Astrocyte of the spinal cord (primary cell): ENCODE measurements at places on chromosomes 12 and 14.

GRCh38 chr12:84507956-84508850 is 404.4 kb downstream of the SLC6A15 start:
- peak; percentile 80 for DNase-seq

DNA sequence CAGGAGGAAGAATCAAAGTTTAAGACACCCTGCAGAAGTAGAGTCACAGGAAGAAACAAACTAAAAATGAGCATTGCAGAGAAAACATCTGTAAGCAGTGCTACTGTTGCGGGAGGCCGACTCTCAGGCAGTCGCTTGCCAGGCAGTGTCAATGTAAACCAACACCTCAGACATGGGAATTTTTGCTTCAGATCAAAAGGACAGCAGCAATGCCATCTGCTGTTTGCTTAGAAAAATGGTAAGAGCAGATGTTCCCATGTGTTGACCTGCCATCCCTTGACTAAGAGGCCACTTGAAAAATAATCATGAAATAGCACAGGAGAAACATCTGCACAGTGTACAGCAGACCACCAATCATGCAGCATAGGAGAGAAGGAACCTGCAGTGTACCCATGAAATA is 196.6 kb downstream of the SLC25A21 start:
- no peak for DNase-seq

DNA sequence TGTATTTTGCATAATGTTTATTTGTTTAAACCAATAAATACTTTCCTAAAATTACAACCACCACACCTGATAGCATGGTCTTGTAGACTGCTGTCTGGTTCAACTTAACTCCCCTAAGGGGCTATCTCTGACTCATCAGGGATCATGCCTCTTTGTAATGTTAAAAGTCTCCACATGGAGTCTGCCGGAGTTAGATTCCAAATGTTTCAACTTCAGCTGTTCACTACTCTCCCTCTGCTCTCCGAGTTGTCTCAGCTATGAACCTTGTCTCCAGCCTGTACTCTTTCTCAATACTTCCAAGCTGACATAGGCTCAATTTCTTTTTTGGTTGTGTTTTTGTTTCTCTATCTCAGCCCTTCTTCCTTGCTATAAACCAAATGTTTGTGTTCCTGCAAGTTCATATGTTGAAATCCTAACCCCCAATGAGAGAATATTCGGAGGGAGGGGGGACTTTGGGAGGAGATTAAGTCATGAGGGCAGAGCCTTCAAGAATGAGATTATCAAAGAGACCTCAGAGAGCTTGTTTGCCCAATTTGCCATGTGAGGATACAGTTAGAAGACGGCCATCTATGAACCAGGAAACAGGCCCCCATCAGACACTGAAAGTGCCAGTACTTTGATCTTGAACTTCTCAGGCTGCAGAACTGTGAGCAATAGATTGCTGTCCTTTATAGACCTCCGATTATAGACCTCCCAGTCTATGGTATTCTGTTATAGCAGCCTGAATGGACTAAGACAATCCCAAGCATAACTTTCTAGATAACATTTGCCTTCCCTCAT is 858.2 kb downstream of the VRK1 start:
- no peak for DNase-seq

DNA sequence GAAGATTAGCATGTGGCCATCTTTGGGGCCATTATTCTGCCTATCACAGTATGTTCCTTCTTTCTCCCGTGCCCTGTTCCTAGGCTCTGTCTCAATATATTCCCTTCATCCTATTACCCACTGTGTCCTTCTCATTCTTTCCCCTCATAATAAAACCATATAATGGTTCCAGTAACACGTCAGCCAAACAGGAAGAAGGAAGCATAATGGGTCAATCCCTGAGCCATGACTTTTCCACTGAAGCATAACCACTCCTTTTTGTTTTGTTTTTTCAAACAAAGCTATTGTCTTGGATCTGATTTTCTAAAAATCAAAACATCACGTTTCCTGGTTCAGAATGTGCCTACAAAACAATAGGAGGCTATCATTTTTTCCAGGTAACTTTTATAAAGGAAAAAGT is 21.3 kb upstream of the RHOJ start:
- no peak for DNase-seq

- no peak for DNase-seq
Measured at GRCh38 chr12:21552635-21553328, 26.7 kb downstream of the SPX start.

GRCh38 chr12:125111403-125111802 is 46.2 kb downstream of the AACS start:
- DNase-seq: no peak

DNA sequence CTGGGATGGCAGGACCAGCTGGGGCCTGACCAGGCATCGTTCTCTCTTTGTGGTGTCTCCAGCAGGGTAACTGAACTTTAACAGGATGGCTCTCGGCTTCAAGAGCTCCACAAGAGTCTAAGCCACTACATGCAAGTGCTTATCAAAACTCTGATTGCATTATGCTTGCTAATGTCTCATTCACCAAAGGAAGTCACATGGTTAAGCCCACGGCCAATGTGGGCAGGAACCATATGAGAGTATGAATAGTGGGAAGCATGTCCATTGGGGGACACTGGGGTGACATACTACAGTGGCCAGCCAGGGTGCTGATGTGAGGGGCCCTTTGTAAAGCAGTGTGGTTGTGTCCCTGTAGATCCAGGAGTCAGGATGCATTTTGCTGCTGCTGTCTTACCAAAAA is 35.0 kb upstream of the KCNA5 start:
- no peak for DNase-seq

- no peak for DNase-seq
Measured at GRCh38 chr12:22416801-22417200, 82.3 kb upstream of the ST8SIA1 start.

DNA sequence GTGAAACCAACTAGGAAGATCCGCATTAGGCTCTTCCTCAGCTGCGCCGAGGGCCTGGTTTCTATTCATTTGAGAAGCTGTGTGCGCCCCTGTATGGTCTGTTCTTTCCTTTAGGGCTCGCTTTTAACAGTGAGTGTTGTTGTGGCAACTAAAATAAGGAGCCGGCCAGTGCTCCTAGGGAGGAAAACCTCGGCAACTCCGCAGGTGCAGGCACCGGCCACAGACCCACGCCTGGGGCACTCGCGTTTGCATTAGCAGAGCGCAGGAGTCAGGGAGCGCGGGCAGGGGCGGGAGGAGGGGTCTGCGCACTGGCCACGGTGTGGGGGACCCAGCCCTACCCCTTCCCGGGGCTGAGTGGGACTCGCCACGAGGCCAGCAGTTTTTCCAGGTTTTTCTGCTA is 50.5 kb downstream of the STX2 start:
- no peak for DNase-seq

DNA sequence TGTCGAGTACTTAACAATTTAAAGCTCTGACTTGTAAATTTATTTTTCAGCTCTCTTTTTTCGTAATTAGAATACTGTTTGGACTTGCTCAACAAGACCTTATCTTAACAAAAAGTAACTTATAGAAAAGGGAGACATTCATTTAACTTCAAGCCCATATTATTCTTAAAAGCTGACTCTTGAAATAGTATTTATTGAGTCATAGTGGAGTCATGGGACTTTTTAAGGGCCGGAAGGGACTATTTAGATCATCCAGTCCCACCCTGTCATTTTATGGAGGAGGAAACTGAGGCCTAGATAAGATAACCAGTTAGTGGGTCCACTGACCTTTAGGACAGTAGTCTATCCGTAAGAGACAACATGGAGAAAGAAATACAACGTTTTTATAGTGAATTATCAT is 1.5 kb downstream of the RAP1B start:
- DNase-seq: peak; percentile 32

DNA sequence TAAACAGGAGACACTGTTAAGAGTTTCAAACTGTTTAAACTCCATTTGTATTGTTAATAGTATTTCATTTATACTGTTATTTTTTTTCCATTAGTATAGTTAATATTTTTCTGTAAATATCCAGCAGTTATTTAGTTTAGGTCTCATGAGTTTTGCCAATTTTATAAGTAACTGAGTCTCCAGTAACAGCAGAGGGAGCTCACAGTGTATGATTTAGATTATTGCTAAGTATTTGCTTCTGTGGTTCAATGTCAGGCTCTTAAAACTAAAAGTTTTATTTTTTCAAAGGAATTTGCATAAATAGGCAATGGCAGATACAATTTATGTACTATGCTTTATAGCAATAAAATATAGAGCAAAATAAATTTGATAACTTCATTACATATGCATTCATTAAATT is 209.7 kb downstream of the ATXN7L3B start:
- peak; percentile 70 for DNase-seq

DNA sequence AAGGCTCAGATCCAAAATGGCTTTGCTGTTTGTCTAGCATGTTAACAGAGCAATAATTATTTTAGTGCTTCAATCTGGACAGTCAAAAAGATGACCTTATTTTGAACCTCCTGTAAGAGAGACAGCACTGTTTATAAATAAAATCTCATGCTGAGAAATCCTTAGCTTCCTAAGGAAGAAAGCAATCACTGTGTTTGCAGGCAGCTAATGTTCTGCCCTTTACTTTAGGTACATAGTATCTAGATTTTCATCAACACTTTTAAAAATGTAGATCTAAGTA is 105.3 kb downstream of the PRKD1 start:
- DNase-seq: no peak

GRCh38 chr12:84336231-84336630 is 576.4 kb downstream of the SLC6A15 start:
- no peak for DNase-seq

DNA sequence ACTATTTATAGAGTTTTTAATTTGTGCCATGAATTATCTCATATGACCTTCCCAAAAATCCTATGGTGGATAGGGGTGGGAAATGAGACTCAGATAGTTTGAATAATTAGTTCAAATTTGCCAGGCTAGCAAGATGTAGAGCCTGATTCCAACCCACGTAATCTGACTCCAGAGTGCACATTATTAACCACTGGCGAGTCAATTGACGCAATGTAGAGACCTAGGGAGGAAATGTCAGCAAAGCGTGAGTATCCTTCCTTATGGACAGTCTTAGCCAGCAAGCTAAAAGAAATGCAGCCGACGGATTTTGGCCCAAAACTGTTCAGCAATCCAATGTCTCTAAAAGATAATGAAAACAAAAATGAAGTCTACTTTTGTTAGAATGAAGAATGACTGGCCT is 193.3 kb upstream of the KRR1 start:
- peak; percentile 65 for DNase-seq

DNA sequence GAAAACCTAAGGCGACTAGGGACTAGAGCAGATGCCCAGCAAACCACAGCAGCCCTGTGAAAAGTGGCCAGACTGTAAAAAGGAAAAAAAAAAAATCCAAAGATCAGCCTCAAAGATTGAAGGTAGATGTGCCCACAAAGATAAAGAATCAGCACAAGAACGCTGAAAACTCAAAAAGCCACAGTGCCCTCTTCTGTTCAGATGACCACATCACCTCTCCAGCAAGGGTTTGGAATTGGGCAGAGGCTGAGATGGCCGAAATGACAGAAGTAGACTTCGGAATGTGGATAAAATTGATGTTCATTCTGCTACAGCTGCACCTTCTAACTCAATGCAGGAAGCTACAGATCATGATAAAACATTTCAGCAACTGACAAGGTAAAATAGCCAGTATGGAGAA is 154.4 kb downstream of the GPHN start:
- no peak for DNase-seq

- DNase-seq: no peak
Measured at GRCh38 chr12:6701078-6701768, 608 bp upstream of the PIANP start.

DNA sequence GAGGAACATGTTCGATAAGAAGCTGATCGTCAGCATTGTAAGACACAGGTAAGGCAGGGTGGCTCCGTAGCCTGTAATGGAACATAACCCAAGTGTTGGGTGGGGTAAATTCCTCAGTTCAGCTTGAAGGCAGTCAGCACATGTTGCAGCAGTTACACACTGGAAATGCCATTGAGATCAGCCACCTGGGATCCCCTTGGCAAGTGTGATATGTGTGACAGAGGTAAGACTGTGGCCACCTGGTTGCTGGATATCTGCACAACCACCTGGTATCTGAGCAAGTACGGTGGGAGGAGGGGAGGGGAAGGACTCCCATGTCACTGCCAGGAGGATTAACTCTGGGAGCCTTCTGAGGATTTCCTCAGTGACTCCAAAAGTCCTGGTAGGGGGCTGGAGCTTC is 158.0 kb upstream of the CAND1 start:
- no peak for DNase-seq

- no peak for DNase-seq
Measured at GRCh38 chr14:89166633-89167032, 250.4 kb downstream of the FOXN3 start.

- no peak for DNase-seq
Measured at GRCh38 chr12:76755829-76756379, 8.0 kb upstream of the ZDHHC17 start.

- peak; percentile 87 for DNase-seq
Measured at GRCh38 chr14:45083976-45084722, at the start of gene PRPF39. PRPF39 (plus strand) TSS chr14:45084116; CDS start chr14:45095240, 11,124 bp downstream.

DNA sequence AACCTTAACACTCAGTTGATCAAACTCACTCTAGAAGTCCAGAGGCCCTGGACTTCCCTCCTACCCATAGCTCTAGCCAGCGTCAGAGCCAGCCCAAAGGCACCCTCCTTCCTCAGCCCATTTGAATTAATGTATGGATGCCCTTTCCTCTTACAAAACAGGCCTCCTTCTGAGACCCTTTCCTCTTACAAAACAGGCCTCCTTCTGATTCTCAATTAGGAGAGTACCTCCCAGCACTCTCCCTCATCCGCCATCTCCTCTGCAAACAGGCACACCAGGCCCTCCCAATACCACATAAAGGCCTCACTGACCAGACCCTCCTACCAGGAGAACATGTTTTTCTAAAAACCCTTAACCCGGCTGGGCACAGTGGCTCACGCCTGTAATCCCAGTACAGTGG is 65.7 kb downstream of the MOK start:
- no peak for DNase-seq

- no peak for DNase-seq
Measured at GRCh38 chr12:40203060-40203430, 21.8 kb upstream of the LRRK2 start.

GRCh38 chr12:26203167-26203780 is 7.9 kb downstream of the SSPN start:
- no peak for DNase-seq

- no peak for DNase-seq
Measured at GRCh38 chr12:120490833-120491512, 4.9 kb upstream of the DYNLL1 start.

DNA sequence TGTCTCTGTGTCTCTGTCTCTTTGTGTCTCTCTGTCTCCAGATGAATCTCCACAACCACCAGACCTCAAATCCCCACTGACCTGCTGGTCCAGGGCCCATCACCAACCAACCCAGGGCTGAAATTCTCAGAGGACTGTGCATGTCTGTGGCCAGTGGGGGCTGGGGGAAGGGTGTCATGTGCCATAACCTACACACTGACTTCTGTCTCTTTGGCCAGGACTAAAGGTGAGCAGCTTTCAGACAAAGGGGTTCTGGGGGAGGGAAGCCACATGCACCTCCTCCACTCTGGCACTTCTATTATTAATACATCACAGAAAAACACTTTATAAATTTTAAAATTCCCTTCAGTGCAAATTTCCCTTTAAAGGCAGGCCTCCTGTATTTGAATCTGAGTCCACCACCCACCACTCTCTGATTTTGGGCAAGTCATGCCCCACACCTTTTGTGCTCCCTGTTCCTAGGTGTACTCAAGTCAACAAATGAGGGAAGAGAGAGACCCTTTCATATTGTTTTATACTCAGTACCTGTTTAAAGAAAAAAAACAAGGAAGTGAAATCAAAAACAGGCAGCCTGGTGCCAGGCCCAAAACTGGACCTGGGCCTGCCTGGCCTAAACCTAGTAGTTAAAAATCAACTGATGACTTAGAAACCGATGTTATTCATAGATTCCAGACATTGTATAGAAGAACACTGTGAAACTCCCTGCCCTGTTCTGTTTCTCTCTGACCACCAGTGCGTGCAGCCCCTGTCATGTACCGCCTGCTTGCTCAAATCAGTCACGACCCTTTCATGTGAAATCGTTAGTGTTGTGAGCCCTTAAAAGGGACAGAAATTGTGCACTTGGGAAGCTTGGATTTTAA is 80.2 kb downstream of the TUNAR start:
- DNase-seq: no peak
